Stimulated activated CD4-positive, alpha-beta T cell treated with anti-CD3 and anti-CD28 coated beads, TNF-alpha, amount 100 ng/mL, for 4 hours (primary cell): ENCODE measurements at places on chromosomes 13 and 19.

GRCh38 chr13:110405597-110406450 lies 98.7 kb downstream of the COL4A2 start:
- no peak for DNase-seq

- DNase-seq, result no peak
Measured at GRCh38 chr13:50928659-50929462, 19.3 kb downstream of the RNASEH2B start.

DNA sequence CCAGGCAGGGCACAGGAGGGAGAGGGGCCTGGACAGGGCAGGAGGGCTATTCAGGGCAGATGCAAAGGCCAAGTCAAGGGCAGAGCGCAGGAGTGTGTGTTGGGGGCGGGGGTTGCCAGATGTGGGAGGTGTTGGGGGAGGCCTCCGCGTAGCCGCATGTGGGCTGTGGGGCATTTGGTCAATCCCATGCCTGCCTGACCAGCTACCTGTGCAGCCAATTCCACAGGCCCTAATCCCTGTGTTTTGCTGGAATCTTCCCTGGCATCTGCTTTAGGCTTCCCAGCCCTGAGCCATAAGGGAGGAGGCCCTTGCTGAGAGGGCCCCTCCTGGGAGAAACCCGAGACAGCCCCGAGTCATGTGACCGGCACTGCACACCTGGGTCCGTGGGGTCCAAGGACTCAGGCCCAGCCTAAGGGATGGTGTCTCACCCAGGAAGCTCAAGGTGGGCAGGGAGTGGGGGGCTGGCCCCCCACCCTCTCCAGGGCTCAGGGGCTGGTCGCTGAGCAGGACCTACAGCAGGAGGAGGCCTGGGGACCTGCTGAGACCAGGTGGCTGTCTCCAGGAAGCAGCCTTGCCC lies 20.3 kb downstream of the RFX1 start:
- no peak for DNase-seq

DNA sequence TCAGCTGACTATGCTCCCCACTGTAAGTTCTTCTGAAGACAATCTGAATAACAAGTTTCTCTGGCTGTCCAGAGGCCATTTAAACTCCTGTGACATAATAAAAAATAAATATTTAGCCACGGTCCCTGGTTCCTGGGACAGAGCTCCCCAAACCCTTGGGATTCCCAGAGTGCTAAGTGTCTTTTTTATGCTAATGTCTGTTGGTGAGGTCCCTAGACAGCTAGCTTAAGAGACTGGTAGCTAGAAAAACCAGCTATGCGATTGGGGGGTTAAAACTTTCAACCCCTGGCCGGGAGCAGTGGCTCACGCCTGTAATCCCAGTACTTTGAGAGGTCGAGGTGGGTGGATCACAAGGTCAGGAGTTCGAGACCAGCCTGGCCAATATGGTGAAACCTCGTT lies 5.9 kb downstream of the EPSTI1 start:
- no peak for DNase-seq

GRCh38 chr13:30551189-30551588 lies 66.5 kb upstream of the USPL1 start:
- no peak for DNase-seq

DNA sequence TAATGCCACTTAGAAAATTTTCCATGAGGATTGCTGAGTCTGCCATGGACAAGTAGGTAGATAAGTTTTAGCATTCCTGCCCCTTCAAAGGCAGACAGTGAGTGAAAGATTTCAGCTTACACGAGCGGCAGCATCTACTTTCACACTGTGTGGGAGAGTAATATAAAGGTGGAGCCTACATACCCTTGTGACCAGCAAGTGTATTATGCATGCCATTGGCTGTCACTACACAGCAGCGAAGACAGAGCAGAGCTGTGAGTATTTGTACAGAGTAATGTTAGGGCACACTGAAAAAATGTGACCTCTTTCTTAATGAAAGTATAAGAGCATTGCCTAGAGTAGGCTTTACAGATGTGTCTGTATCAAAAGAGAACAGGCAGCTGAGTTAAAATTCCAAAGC lies 14.0 kb downstream of the SLITRK6 start:
- no peak for DNase-seq

- DNase-seq, result no peak
Measured at GRCh38 chr19:47779524-47780214, 1.2 kb downstream of the SELENOW start.

DNA sequence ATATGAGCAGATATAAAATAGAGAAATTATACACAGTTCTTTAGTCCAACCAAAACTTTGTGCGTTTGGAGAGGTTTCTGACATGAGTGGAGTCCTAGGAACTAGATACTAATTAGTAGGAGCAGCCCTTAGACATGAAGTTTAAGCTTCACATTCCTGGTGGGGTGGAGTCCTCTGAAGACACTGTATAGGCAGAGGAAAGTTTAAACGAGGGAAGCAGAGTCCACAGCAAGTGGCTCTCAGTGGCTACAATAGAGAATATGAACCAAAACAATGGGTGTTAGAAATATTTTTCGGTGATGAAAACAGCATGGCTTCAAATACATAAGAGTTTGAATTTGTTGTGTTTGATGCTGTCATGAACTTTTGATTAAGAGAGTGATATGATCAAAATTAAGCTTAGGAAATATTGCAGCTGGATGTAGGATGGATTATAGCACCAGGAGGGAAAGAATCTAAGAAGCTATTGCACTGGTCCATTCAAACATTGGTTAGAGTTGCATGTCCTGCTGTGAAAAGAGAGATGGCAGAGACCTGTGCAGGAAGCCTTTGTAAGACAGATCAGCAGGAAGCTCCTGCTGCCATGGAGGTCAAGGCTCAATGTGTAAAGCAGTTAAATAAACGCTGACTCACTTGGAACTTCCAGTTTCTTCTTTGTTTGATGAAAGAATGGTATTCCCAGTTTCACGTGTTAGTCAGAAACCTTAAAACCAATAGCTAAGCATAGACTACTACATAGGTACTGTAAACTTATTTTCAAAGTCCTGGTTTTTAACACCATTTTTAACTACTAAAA lies 175.2 kb downstream of the TDRD3 start:
- DNase-seq, result no peak

DNA sequence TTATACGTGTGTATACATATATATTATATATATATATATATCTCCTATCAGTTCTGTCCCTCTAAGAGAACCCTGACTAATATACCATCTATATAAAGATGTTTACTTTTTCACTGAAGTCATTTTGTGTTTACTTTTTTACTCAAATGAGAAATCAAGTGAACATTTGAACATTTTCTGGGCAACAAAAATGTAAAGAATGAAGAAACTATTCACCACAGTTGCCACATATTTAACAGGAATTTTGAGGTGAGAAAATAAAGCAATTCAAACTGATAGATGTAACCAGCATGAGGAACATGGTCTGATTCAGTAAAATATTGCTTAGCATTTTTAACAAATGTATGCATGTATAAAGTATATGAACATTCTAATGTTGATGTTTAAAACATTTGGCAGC lies 299.2 kb upstream of the KLHL1 start:
- DNase-seq, result no peak

DNA sequence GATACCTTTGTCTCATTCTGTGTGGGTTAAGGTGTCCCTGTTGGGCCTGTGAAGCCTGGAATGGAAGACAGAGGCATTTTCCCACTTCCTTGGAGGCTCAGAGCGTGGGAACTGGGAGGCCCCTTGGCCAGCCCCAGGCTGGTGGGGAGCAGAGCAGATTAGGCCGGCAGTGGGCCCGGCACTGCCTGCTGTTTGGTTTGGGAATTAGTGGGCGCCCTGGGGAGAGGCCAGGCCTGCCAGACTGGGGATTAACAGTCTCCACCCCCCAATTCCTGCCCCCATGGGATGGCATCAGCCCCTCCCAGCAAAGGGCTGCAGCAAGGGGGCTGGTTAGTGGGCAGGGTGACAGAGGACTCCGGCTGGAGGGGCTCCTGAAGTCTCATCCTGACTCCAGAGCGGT lies 3.1 kb upstream of the BEST2 start:
- DNase-seq, result no peak

DNA sequence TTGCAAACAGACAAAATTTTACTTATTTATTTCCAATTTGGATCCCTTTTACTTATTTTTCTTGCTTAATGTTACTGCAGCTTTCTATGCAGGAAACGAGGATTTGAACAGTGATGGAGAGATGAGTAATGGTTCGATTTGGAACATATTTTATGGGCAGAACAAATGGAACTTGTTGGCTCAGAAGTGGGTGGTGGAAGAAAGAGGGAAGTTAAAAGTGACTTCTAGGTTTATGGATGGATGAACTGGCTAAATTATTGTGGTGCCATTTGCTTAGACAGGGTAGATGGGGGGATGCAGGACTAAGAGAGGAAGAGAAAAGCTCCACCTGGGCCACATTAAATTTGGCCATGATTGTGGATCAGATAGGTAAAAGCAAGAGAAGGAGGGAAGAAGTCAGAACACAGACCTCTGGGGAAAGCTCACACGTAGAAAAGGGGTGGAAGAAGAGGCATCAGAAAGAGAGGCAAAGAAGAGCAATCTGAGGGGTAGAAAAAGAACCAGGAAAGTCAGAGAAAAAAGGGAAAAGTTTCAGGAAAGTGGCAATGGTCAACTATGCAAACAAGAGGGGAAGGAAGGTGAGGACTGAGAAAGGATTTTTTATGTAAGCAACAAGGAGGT lies 768 bp upstream of the CYSLTR2 start:
- DNase-seq, result no peak

DNA sequence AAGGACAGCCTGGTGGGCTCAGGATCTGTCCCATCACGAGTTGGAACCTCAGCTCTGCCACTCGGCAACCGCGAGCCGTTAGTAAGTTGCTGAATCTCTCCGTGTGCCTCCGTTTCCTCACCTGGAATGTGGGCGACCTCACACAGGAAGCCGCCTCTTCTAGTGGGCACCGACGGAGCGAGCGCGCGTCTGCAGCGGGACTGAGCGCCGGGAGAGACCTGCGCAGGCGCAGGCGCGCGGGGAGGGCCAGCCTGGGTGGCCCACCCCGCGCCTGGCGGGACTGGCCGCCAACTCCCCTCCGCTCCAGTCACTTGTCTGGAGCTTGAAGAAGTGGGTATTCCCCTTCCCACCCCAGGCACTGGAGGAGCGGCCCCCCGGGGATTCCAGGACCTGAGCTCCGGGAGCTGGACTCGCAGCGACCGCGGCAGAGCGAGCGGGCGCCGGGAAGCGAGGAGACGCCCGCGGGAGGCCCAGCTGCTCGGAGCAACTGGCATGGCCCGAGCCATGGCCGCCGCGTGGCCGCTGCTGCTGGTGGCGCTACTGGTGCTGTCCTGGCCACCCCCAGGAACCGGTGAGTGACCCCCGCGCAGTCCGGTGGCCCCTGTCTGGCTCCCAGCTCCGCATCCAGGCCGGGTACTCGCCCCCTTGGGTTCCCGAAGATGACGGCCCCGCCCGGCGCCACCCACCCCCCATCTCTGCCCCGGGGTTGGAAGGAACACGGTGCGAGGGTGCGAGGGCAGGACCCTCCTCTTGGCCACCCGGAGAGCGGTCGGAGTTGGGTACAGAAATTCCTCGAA lies at the start of gene PVR:
Gene PVR (plus strand): TSS at position 306 of the 797 bp plus-strand sequence. CDS start 187 bp downstream, at position 493.
- DNase-seq, result peak; percentile 15
